ENCODE measurements at places on chromosomes 3 and 15.

GRCh38 chr15:27324886-27325615 is 354.1 kb downstream of the GABRG3 start:
- DNase-seq: no peak

DNA sequence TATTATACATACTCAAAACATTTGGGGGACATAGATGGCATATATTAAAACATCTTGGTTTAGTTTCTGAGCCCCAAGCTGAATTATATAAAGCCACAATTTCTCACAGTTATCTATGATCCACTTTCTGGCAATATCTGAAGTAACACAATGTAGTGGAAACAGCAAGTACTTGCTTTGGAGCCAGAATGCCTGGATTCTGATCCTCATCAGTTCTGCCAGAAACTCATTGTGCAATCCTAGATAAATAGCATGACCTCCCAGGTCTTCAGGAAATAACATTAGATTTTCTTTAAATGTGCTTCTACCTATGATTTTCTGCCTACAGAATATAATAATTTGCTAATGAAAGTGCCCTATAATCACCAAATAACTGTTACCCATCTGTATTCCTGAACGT is 544.9 kb downstream of the NAALADL2 start:
- no peak for DNase-seq

DNA sequence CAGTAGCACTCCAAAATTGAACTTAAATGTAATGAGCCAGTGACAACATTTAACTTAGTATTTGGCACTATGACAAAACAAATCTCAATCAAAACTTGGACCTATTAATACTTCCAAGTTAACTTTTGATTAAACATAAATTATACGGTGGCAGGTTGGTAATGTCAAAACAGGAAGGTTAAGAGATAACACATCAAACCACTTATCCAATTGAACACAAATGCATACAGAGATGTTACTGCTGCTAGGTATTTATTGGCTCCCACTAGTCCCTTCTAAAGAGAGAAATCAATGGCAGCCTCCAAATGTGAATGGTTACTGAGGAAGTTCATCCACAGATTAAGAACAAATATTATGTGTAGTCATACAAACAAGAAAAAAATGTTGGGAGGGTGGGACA is 1.8 kb downstream of the GSK3B start:
- DNase-seq: no peak

GRCh38 chr3:71226565-71227269 is 356.8 kb downstream of the FOXP1 start:
- peak; percentile 48 for DNase-seq

GRCh38 chr3:44228900-44229299 is 12.8 kb upstream of the TOPAZ1 start:
- no peak for DNase-seq

GRCh38 chr3:185825639-185826481 is 1.0 kb upstream of the IGF2BP2 start:
- no peak for DNase-seq

GRCh38 chr3:81764665-81765064 is 3.2 kb upstream of the GBE1 start:
- no peak for DNase-seq

DNA sequence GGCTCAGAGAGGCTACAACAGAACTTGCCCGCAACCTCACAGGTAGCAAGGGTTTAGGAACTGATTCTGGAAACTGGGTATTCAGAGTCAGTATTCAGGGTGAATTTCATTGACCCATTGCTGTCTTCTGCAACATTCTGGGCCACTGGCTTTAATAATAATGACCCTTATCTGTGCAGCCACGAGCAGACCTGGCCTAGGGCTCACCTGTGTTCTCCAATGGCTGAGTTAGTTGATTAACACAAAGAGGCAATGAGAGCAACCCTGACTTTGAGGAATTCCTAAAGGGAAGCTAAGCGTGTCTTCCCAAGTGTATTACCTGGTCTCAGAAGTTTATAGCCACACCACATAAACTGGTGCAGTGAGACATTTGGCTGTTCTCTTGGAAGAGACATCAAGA is 289.9 kb downstream of the EPHB1 start:
- DNase-seq: no peak

- DNase-seq: no peak
Observed at GRCh38 chr15:80730387-80730786, 35.3 kb downstream of the ABHD17C start.

DNA sequence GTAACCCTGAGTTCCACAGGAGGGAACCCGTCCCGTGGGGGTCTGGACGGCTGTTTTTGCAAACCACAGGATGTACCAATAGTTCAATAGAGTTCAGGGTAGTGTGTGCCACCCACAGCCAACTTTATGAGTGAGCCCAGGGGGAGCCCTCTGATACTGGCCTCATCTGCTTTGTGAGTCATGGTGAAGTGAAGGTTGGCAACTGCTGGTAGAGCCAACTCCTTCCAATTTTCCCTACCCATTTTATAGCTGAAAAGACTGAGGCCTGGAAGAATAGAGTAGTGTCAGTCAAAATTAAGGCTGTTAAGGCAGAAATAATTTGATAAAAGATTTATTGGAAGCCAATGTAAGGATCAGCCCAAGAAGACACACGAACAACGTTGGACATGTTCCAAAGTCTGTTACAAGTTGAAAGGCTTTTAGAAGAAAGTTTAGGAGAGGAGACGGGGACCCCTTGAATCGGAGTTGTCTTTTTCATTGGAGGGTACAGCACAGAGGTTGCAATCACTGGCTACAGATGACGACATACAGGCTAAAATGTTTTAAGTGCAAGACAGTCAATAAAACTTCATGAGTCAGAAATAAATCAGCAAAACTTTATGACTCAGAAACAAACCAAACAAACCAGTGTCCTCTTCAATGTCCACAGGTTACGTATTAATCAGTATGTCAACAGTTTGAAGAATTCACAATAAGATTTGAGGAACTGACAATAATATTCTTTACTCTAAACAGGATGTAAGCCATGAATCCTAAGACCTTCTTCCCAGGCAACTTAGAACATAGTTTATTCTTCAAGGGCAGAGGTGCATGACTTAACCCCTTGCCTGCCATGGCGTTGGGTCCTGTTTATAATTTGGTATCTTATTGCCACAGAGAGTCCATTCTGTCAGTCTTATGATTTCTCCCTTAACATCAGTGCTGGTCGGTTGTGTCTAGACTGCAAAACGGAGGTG is 62.9 kb upstream of the NR2E3 start:
- DNase-seq: no peak

DNA sequence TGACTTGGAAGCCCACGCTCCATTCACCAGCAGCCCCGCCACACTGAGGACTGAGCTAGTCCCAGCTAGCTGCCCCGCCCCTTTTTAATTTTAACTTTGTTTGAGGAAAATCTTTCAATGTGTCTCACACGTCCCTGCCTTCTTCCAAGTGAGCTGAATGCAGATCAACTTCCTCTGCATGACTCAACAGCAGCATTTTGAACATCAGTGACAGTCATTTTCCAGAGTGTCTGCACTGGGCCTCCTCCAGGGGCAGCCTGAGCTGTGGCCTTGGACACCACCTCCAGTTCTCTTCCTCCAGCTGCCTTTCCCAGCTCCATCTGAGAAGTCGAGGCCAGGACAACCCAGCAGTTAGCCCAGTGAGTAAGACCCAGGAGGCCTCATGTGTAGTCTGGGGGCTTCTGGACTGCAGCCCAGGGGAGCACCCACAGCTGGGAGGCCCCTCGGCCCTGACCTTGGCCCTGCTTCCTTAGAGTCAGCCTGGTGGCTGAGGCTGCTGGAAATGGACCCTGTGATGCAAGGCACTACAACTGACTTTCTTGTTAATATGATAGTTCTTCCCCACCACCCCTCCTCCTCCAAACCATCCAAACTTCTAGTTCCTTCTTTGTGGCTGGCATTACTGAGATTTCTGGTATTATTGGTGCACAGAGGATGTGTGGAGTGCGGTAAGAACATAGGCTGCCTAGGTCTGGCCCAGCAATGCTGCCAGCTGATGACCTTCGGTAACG is 21.4 kb upstream of the ESYT3 start:
- DNase-seq: no peak

DNA sequence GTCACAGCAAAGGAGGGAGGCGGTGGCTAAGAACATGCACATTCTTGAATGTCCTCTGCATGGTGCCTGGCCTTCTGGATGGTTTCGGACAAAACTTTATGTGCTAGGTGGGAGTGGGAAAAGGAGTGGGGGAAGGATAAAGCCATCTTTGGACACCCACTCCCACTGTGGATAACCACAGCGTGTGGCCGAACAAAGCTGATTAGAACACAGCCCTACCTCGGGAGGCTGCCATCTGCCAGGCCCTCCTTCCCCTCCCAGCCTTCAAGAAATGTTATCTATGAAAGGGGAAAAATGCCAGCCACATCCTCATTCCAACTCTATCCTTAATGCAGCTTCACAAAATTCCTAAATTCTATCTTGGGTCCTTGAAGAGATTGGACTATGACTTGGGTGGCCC is 18.8 kb downstream of the AMOTL2 start:
- DNase-seq: no peak

DNA sequence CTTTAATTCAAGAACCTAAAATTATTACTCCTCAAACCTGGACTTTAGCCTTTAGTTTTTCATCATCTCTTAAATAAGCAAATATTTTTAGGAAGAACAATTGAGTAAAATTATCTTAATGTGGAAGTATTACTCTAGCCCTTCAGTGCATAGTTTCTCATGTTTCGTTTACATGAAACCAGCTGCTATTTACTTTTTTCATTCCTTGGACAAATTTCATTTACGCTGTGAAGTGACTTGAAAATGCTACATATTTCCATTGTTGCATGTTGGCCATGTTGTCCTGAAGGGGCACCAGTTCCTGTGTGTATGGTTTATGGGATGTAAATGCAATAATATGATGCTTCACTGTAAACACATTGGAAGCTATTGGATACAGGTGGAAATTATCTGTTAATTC is 49.9 kb downstream of the SLC25A26 start:
- no peak for DNase-seq

DNA sequence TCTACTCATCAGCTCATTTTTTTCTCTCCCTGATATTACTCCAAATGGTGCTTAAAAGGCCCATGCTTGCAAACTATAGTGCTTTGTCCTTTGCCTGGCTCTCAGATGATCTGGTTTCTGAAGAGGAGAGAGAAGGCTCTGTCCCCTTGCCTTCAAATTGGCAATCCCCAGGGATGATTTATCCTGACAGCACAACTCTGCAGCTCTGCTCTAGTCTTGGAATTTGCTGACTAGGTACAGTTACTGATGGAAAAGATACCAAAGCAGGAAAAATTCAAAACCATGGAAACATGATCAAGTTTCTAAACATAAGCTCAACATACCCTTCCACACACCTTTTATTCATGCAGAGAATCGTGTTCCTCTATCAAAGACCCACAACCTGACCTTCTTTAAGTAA is 106.7 kb upstream of the CADPS start:
- no peak for DNase-seq

DNA sequence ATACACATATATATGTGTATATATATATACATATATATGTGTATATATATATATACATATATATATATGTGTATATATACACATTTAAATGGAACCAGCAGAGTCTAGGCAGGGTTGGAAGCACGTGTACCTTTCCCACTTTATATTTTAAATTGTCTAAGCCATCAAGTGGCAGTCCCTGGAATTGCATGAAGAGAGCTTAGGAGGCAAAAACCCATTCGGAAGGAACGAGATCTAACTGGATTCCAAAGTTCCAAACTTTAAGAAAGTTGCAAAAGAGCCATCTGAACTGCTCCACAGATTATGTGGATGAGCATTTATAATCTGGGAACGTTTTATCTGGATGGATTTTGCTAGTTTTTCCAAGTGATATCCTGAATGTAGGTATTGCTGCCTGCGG is 186.5 kb downstream of the FOXP1 start:
- no peak for DNase-seq

- DNase-seq: no peak
Observed at GRCh38 chr15:53982876-53983275, 4.6 kb downstream of the UNC13C start.

- DNase-seq: no peak
Observed at GRCh38 chr3:64945171-64945729, 257.4 kb upstream of the ADAMTS9 start.

- no peak for DNase-seq
Observed at GRCh38 chr3:41029356-41029755, 169.9 kb upstream of the CTNNB1 start.

DNA sequence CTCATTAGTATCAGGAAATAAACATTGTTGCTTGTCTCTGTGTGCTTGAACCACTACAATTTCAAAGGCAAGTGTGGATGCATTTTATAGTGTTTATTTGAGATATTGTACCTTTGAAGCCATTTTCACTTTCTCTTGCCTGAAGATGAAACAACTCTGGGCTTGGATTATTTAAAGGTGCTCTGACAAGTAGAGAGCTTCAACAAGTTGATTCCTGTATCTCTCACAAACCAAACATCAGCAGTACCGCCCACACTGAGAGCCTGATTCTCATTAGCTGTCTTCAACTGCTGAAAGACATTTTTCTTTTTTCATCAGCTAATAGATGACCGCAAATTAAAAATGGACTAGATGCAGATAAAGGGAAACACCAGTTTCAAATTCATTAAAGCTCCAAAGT is 806 bp upstream of the CERS3 start:
- DNase-seq: no peak

DNA sequence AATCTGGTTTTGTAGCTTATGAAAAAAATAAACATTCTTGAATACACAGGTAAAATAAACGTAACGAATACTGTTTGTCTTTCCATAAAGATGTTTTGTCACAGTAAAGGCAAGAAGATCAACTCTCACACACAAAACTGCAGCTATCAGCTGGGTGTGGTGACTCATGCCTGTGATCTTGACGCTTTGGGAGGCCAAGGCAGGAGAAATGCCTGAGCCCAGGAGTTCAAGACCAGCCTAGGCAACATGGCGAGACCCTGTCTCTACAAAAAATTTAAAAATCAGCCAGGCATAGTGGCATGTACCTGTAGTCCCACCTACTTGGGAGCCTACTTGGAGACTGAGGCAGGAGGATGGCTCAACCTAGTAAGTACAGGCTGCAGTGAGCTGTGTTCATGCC is 39.6 kb downstream of the CBLB start:
- no peak for DNase-seq

- DNase-seq: no peak
Observed at GRCh38 chr15:96298217-96298616, 32.3 kb upstream of the NR2F2 start.

- DNase-seq: no peak
Observed at GRCh38 chr3:129313415-129313664, 34.7 kb downstream of the HMCES start.
